ENCODE measurements at places on chromosomes 1 and 21. TPM values are rescaled to one million over a fixed set of nuclear protein-coding genes. Genes with fewer than 3 reads are reported as not detected.

DNA sequence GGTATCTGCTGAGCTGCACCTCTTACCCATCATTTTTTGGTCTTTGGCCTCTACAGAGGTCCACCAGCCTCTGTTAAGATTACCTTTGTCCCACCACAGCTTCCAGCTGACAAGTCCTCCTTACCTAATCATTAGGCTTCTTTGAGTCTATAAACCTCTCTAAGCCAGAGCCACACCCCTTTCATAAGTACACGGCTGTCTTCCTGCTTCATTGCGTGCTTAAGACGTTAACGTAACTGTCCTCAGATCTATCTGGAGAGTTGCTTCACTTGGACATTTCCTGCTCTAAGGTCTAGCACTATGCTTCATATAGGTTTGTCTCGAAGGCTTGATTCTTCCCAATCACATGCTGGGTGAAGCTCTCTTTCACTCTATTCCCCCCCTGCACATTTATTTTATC lies 71.0 kb upstream of the CACHD1 start:
- no peak for DNase-seq

GRCh38 chr1:57722285-57722978 lies 298.6 kb upstream of the DAB1 start:
- DNase-seq = no peak

DNA sequence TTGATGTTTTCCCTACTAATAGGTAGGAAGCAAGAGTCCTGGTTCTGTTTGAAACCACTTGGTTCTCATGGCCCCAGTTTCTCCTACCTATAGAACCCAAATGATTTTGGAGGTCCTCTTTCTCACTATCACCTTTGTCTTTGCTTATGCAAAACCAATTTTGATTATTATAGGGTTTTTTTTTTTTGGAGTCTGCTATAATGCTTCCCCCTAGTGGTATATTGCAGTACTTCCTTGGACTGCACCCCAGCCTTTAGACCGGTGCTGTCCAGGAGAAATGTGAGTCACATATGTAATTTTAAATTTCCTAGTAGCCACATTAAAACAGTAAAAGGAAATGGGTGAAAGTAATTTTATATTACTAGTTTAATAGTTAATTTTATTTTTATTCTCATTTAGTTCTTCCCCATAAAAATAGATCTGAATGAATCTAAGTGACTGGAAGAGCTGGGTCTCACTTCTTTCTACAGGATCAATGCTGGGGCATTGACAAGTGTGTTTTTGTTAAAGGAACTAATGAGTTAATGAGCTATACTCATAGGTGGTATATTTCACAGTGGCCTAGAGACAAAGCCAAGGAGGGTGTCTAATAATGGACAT lies 10.6 kb downstream of the FCMR start:
- DNase-seq = no peak

DNA sequence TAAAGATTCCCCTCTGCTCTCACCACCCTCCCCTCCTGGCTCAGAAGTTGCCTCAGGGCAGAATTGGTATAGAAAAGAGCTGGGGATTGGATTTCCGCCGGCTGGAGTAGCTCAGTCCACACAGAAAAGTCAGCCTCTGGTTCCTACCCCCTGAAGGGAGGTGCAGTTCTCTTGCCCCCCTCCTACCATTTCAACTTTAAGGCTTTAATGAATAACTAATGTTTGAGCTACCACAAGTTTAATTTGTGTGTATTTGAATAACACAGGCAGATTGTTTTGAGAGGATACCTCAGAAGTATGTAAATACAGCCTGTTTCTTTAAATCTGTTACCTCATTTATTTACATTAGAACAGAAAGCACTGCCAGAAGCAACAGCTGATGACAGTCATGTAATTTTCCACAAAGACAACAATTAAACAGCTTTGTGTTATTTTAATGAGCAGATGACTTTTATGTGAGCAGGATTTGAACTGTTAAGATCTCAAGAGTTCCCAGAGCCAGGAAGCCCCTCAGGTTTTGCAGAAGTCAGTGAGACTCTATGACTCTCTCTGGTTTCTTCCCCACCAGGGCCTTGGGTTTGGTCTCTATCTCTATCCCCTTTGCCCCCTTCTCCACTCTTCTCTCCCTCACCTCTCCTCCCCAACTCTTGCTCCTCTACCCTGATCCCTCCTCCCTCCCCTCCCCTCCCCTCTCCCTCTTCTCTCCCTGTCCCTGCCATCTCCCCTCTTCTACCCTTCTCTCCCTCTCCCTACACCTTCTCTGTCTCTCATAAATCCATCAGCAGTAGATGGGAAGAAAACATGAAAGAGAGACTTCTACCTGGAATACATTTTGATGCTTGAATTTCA lies 26.3 kb downstream of the DUSP10 start:
- peak; percentile 49 for DNase-seq

DNA sequence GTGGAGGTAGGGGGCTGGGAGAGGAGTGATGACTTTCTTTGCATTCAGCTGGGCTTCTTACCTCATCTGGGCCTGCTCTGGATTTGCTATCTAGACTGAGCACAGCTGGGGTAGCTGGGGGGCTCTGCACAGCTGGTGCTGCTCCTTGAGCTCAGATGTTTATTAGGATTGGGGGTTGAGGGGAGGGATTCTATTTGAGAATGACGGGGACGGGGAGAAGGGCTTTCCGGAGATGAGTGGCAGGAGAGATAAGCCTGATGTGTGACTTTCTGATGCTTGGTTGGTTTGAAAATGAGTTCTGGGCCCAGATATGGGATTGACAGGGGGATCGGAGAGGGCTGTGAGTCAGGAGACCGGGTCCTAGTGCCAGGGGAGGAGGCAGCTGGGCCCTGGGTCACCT lies 146.1 kb upstream of the CSF3R start:
- DNase-seq = no peak

DNA sequence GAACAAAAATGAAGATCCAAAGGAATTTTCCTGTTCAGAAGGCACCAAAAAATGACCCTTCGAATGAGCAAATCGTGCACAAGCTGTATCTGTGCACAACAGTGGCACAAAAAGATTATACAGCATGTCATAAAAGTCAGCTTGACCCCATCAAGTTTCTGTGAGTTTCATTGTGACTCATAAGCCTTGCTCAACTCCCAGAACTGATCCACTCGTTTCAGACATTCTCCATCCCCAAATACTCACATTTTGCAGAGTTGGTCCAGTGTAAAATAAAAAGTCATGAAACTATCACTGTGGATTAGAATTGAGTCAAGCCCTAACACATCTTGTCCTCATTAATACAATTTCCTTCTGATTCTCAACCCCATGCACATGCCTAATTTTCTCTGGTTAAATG lies 174.7 kb upstream of the PKN2 start:
- no peak for DNase-seq

DNA sequence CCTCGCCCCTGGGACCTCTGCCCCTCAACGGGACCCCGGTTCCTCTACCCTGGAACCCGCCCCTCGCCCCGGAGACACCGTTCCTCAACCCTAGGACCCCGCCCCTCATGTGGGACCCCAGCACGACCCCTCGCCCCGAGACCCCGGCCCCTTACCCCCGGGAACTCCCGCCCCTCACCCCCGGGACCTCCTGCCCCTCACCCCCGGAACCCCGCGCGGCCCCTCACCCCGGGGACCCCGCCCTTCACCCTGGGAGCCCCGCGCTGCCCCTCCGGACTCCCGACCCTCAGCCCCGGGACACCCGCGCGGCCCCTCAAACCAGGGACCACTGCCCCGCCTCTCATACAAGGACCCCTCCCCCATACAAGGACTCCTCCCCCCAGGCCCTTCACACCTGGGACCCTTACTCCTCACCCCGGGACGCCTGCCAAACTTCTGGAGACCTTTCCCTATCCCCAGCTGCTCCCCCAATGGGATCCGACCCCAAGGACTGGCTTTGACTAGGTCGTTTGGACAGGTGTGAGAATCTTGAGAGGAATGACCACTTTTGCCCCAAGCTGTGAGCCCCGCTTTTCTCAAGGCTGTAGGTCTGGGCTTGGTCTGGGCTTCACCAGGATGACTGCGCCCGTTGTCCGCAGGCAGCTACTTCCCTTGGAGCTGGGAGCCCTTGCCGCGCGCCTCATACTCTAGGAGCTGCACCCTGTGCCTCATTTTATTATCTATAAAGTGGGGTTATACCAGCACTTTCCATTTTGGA lies 843 bp downstream of the DIP2A start:
- DNase-seq = peak; percentile 17

DNA sequence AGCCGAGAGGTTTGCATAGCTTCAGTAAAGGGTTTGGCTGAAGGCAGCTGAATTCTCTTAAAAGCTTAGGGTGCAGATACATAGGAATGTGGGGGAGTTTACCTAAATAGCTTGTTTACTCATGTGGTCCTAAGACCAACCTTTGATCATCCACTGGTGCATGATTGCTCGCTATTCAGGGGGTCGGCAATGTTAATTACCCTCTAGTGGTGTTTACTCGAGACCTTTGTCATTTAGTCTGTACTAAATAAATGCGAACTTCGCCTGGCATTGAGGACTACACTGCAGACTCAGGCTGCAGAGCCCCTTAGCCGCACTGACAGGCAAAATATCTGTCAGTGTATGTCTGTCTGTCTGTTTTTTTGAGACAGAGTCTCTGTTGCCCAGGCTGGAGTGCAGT lies 31.8 kb downstream of the TMEM63A start:
- no peak for DNase-seq

GRCh38 chr1:153985341-153985912 lies 712 bp downstream of the RAB13 start:
- DNase-seq = no peak

- DNase-seq = no peak
These were observed 14.6 kb upstream of the PADI1 start for GRCh38 chr1:17190010-17190995.

- no peak for DNase-seq
These were observed 1.3 kb downstream of the RIT1 start for GRCh38 chr1:155909894-155910293.

DNA sequence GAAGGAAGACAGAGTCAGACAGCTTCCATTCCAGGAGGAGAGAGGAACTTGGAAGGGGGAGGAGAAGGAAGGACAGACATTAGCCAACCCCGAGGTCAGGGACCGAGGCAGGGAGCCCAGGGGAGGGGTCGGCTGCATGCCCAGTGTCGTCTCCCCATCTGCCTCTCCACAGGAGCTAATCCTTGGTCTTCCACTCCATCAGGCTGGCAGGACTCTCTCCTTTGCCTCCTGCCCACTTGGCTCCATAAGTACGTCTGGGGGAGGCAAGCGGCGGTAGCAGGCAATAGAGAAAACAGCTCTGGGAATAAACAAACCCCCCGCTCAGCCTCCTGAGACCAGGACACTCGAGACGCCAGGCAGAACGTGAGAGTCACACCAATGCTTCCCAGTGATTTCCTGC lies 71.3 kb downstream of the GRIK3 start:
- no peak for DNase-seq

GRCh38 chr21:34688145-34688544 lies 19.4 kb downstream of the CLIC6 start:
- no peak for DNase-seq

- no peak for DNase-seq
These were observed 9.2 kb upstream of the PKNOX1 start for GRCh38 chr21:42965211-42965560.

GRCh38 chr1:117110774-117111173 lies 10.8 kb downstream of the TRIM45 start:
- no peak for DNase-seq

DNA sequence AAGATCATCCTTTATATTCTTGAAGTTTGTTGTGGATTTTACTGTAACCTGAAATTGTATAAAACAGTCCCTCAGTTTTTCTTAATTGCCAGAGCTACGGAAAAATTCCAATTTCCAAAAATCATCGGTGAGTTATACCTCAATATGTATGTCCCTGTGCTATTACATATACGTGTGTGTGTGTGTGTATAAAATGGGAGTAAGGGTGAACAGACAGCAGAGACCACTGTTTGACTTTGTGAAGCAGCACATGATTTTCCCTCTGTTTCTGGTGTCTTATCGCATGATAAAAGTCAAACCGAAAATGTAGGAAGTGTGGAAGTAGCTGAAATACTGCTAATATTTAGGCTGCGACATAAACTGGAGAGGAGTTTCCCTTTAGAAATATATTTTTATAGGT lies 1.2 kb downstream of the OR2T1 start:
- peak; percentile 1 for DNase-seq

The PLA2G2F gene
- not detected for total RNA-seq

The MANEAL gene
- 0.69 TPM for total RNA-seq

The CD101 gene
- total RNA-seq = 14.9 TPM

The NR0B2 gene
- not detected for total RNA-seq

The CFHR4 gene
- not detected for total RNA-seq

The EXTL1 gene
- not detected for total RNA-seq

The UBE2Q1 gene
- total RNA-seq = 91.7 TPM

The ANKRD13C gene
- 30.7 TPM for total RNA-seq
